NCI-H2171 treated with DMSO at 0.1 percent for 48 hours (cell line): ENCODE measurements at places on chromosomes 4 and X.

GRCh38 chr4:109921384-109921808 lies 8.7 kb downstream of the EGF start:
- no peak for DNase-seq

DNA sequence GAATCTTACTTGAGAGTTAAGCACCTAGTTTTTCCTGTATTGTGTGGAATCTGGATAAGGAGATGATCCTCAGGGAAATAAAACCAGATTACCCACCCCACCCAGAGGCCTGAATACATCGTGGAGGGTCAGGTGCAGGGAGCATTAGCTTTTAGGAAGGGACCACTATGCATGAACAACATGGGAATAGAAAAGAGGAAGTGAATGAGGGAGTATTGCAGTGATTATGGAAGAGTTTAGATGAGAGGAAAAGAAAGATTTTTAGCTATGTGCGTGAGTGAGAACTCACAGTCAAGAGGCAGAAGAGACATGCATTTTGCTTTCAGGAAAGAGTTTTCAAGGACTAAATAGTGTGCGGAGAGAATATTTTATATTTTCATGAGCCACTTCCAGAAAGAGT lies 222.3 kb upstream of the S100G start:
- no peak for DNase-seq

- DNase-seq: peak; percentile 6
Measured at GRCh38 chr4:176376032-176376614, 56.4 kb downstream of the SPCS3 start.

DNA sequence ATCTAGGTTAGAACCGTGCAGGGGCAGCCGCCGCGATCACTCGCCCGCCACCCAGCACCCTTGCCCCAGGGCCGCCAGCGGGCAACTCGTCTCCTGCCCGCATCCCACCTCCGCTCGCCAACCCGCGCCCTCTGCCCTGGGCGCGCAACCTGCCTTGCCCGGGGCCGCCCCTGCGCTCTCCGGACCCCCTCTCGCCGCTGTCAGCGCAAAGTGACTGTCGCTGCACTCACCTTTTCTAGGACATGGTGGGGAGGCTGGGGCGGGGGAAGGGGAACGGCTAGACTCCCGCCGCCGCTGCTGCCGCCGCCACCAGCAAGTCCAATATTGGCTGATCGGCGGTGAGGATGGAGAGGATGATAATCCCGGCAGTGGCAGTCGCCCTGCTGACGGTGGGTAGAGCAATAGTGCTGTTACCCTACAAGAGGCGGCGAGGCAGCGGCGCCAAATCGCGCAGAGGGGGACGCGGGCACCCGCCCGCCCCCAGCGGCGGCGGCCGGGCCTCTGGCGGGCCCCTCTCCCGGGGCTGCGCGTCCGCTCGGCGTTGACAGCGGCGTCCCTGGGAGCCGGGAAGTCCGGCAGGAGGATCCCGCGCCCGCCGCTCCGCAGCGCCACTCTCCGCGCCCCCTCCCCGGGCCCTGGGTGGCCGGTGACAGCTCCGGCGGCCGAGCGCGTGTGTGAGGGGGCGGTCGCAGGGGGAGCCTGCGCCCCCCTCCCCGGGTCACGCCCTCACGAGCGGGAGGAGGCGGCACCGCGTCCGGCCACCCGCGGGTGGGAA lies 2.3 kb upstream of the NR3C2 start:
- peak; percentile 4 for DNase-seq

DNA sequence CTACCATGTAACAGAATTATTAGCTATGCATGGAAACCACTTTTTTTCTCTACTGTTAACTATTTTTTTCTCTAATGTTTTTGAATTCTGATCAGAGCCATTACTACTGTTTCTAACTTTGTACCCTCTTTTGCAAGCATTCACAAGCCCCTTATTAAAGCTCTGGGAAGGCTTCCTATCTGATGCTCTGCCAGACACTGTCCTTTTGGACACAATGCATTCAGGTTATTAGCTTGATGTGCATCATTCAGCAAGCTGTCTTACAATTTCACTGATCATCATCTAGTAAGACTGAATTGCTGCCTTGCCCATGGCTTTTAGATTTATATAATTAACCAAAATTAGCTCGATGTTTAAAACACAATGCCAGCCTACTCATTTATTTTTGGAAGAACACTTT lies 155.1 kb downstream of the NR3C2 start:
- no peak for DNase-seq

GRCh38 chr4:139728840-139729239 lies 63.2 kb downstream of the MGST2 start:
- DNase-seq: peak; percentile 82

DNA sequence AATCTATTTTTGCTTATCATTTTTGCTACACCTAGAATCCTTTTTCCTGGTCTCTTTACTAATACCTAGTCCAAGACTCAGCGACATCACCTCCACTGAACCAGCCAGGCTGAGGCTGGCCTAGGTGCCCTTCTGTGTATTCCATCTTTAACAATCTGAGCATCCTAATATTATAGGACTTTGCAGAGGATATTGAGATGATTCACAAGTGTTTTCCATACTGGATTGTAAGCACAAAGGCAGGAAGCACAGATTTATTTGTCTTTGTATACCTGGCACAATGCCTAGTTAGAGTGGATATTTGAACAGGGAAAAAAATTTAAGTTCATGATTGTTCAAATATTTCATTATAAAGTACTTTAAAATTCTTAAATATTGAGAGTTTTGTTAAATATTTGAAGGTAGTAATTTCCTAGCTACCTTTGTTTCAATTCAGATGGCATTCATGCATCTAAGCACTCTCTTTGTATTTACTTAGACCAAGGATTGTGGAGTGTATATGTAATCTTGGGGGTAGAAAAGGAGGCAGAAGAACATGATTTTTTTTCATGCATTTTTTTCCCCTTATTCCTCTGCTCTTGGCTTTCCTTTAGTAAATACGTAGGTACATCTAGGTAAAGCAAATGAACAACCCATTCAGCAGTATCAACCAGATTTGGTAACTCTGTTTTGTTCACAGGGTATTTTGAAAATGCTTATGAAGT lies 18.4 kb downstream of the SMARCA5 start:
- DNase-seq: no peak

DNA sequence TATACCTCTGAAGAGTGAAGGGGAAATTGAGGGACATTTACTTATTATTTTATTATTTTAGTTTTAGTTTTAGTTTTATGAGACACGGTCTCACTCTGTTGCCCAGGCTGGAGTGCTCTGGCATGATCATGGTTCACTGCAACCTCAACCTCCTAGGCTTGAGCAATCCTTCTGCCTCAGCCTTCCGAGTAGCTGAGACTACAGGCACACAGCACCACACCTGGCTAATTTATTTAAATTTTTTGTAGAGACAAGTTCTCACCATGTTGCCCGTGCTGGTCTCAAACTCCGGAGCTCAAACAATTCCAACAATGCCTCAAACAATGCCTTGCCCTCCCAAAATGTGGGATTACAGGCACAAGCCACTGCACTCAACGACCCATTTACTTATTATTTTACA lies 68.4 kb upstream of the BMP2K start:
- DNase-seq: no peak

DNA sequence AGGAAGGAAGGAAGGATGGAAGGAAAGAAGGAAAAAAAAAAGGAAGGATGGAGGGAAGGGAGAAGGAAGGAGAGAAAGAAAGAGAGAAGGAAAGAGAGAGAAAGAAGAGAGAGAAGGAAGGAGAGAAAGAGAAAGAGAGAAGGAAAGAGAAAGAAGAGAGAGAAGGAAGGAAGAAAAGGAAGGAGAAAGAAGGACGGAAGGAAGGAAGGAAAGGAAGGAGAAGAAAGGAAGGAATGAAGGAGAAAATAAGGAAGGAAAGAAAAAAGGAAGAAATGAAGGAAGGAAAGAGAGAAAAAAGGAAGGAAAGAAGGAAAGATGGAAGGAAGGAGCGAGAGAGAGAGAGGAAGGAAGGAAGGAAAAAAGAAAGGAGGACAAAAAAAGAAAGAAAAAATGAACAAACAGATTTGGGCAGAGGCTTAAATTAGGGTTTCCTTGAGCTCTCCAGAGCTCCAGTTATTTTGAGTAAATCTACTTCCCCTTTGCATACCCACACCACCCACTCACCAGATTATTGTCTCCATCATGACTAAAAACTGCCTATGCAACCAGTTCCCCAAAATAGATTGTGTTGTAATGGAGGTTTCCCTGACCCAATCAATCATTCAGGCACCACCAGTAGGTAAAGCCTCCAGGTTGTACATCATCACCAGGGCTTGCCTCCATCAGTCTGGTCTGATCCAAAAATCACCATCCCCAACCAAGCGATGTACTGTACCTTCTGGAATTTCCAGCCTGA lies 1722.9 kb upstream of the PCDH10 start:
- no peak for DNase-seq

DNA sequence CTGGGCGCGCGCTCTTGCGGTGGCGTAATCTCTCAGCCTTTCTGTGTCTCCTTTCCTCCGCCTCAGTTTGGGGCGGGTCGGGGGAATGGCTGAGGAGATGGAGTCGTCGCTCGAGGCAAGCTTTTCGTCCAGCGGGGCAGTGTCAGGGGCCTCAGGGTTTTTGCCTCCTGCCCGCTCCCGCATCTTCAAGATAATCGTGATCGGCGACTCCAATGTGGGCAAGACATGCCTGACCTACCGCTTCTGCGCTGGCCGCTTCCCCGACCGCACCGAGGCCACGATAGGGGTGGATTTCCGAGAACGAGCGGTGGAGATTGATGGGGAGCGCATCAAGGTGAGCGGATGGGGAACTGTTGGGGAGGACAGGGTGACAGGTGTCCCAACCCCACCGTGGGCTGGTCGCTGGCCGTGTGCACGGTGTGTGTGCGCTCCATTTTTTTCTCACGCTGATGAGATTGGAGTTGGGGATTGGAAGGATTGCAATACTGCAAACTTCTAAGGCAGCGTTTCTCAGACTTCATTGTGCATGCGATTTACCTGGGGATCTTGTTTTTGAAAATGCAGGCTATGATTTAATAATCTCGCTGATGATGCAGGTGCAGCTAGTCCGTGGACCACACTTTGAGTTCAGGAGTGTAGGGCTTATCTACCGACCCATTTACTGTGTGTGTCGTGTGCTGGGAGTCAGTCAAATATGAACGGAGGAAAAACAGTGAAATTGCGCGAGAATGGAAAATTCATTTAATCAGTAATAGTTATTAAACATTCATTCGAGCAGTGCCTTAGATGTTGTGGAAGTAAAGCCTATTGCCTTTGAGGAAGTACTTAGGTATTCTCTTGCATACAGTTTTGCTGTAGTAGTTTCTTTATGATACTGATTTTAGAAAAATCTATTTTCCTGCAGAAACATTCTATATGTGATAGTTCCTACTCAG lies at the start of gene RAB33B:
TSS of gene RAB33B (plus strand) at position 11 of the 935 bp plus-strand sequence. CDS start at position 86, 75 bp downstream.
- DNase-seq: peak; percentile 37

GRCh38 chr4:140092094-140092851 lies 61.7 kb downstream of the MAML3 start:
- DNase-seq: peak; percentile 55

GRCh38 chr4:87092389-87093141 lies 127.9 kb downstream of the KLHL8 start:
- peak; percentile 80 for DNase-seq

DNA sequence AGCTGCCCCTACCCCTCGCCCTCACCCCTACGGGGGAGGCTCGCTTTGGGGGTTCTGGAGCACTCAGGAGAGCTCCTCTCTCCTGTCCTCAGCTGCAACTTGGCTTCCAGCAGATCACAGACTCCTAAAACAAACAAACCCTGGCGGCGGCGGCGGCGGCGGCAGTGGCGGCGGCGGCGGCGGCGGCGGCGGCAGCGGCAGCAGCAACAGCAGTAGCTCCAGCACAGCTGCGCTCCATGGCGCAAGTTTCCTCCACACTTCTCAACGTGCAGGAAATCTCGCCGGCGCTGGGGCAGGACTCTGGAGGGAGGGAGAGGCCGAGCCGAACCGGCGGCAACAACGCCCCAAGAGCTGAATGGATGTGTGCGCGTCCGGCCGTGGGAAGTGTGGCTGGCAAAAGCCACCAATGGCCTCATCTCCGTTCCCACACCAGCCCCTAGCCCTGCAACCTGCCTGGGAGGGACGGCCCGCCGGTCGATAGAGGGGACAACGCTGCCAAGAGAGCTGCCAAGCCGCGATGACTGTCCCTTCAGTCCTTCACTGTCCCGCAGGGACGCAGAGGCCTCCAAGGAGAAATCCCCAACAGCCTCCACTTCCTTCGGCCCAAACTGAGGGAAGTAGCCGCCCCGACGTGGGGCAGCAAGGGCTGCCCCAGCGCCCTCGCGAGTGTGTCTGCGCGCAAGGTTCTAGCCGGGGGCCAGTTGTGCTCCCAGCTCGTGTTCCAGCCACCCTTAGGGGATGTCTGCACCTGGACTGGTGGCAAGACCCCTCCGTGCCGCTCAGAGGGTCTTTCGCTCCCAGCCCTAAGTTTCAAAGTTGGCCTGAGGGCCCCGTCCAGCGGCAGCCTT lies 775 bp downstream of the SHROOM4 start:
- no peak for DNase-seq

DNA sequence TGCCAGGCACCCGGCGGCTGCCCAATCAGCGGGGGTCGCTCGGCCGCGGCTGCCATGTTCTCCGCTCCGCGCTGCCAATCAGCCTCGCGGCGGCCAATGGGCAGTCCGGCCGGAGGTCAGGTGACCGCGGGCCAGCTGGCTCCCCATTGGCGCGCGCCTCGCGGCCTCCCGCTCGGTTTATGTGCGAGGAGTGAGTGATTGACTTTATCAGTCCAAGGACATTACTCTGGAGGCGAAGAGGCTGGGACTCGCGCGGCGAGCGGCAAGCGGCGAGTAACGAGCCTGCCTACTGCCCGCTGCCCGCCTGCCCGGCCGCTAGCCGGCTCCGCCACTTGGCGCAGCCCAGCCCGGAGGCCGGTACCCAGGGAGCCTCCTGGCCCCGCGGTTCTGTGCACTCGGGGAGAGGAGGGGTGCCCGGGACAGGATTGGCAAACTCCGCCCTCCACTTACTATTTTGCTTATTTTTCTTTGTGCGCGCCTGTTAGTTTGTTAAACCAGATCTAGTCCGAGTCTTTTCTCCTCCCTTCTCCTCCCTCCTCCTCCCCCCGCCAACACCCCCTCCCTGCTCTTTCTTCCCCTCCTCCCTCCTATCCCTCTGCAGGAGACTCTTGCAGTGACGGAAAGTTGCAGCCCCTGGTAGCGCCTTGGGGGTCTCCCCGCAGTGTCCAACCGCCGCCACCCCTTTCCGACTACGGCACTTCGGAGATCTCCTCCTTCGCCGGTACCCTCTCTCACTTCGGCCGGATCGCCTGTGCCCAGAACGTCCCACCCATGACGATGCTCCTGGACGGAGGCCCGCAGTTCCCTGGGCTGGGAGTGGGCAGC lies at the start of gene ZIC3:
TSS of gene ZIC3 (plus strand) at position 207 of the 825 bp plus-strand sequence. CDS start at position 772, 565 bp downstream.
- DNase-seq: peak; percentile 37

- no peak for DNase-seq
Measured at GRCh38 chr4:22237846-22238494, 277.9 kb downstream of the ADGRA3 start.

GRCh38 chrX:122055979-122056715 lies 1008.7 kb downstream of the GLUD2 start:
- DNase-seq: no peak

GRCh38 chr4:80592950-80593349 lies 257.4 kb downstream of the CFAP299 start:
- no peak for DNase-seq

GRCh38 chrX:110786486-110786885 lies 9.1 kb downstream of the CHRDL1 start:
- DNase-seq: no peak
